Cortex of kidney (tissue), 1 donor: ENCODE measurements at places on chromosomes 5 and 9.

- no peak for DNase-seq
These were observed 38.9 kb upstream of the CEP72 start for GRCh38 chr5:573206-573605.

DNA sequence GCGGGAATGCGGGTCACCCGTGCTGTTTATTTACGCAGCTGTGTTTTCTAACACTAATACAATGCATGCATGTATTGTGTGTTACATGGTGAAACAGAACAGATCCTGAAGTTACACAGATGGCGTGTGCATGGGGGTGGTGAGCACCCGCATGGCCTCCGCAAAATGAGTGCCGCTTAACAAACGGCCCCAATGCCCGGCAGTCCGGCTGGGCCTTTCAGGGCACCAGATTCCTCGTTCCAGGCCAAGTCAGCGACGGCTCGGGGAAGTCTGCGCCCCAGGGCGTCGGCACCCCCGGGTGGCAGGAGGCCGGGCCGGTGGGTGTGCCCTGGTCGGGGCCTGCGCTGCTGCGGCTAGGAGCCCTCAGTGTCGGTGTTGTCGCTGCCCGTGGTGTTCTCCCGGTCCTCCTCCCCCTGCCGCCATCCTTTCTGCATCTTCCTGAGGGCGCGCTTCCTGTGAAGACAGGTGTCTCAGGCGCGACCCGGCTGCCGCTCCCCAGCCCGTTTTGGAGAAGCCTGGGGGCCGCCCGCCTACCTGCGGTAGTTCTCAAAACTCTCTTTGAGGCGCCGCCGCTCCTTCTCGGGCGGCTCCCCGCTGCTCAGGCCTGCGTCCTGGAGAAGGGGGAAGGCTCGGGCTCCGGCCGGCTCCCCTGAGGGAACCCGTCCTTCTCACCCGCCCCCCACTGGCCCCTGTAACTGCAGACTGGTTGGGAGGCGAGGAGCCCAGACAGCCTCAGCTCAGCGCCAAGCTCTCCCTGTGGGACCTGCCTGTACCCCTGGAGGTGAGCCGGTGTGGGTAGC lies 605 bp upstream of the DNLZ start:
- no peak for DNase-seq

DNA sequence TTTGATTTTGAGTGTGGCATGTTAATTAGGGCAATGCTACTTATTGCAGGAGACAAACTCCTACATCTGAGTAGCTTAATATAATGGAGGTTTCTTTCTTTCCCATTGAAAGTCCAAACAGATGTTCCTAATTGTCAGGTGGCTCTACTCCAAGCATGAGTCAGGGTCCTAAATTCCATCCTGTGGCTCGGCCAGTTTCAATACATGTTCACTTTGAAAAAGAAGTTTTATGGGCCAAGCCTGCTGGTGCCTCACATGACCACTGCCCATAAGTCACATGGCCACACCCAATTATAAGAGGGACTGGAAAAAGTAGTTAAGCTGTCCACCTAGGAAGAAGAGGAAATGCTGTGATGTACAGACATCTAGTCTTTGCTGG lies 170.4 kb downstream of the ARRDC3 start:
- DNase-seq, result no peak

DNA sequence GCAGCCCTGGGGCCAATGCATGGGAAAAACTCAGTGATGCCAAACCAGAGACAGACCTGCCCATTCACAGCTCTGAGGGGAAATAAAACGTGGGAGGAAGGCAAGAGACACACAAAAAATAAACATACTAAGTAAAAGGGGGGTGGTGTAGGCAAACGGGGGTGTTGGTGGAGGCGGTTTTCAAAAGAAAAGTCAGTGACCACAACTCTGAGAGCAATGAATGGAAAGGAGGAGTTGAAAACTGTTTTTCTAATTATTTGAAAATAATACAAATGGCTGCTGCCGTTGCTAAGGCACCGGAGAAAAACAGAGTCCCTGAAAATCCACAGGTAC lies 293.5 kb downstream of the EFNA5 start:
- DNase-seq, result no peak

GRCh38 chr9:4657426-4658159 lies 4.5 kb upstream of the PLPP6 start:
- DNase-seq, result no peak

- DNase-seq, result no peak
These were observed 1087.9 kb upstream of the NUDT12 start for GRCh38 chr5:104650313-104651055.

- DNase-seq, result no peak
These were observed 38.9 kb upstream of the TNFSF15 start for GRCh38 chr9:114844766-114845165.

DNA sequence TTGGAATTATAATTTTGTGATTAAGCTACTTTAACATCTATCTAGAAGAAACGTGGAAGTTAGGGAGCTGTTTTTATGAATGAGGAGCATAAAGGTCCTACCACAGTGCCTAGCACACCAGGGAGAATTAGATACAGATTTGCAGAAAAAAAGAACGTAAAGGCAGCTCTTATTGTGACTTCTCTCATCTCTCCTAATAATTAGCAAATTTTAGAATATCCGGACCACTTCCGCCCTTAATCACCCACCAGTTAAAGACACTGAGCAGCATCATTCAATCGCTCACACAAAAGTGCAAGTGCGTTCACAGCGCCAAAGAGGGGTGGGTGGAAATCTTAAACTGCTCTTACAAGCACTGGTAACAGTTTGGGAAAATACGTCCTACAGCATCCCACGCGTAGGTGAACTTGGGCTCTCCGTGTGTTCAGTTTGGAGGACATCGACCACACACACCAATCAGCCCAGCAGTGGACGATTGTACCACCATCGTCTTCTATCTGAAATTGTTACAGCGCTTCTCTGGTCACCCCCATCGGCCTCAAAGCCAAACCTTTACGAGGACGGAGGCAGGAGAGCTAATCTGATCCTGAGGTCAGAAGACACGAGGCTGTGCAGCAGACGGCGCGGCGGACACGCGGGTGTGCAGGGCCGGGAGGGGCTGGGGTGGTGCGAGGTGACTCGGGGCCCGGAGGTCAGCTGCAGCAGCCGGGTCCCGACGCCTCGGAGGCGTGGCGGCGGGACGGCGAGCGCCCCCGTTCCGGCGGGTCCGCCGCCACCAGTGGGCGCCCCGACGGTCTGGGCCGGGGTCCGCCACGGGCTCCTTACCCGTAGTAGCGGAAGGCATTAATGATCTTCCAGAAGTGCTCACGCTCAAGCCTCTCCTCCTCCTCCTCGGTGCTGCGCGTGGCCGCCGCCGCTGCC lies 646 bp downstream of the CARNMT1 start:
- no peak for DNase-seq

GRCh38 chr9:128947527-128948301 lies at the start of the genes DOLK and NUP188:
TSS of gene DOLK (minus strand) at chr9:128947603. CDS start at chr9:128947303, 300 bp downstream.
TSS of gene NUP188 (plus strand) at chr9:128947699. CDS start at chr9:128947720, 21 bp downstream.
- peak; percentile 48 for DNase-seq

GRCh38 chr9:106032978-106033377 lies 338.6 kb downstream of the TMEM38B start:
- no peak for DNase-seq

GRCh38 chr5:88823201-88823600 lies 59.8 kb downstream of the MEF2C start:
- DNase-seq, result no peak

- DNase-seq, result no peak
These were observed at the start of gene HSDL2 for GRCh38 chr9:112380102-112380824. TSS of gene HSDL2 (plus strand) at chr9:112380108. CDS start at chr9:112380164, 56 bp downstream.

GRCh38 chr5:142133330-142134206 lies 25.0 kb downstream of the NDFIP1 start:
- DNase-seq, result no peak

DNA sequence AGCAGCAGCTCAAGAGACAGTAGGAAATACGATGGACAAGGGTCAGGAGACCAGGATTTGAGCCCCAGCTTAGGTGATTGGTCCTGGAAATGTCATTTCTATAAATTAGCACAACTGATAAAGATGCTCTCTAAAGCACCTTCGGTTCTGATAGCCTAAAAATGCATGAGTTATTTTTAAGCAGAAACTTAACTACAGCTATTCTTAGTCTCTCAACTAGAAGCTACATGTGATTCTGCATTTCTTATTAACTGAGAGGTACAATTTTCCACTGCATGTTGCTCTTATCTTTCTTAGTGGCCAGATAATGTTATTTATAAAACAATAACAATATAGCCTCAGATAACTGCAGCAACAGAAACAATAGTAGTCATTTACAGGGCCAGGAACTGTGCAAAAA lies 136.4 kb downstream of the GRIA1 start:
- DNase-seq, result no peak

- DNase-seq, result no peak
These were observed 379.5 kb downstream of the NFIB start for GRCh38 chr9:13934416-13934815.

GRCh38 chr9:109767404-109767803 lies 12.6 kb upstream of the PALM2AKAP2 start:
- DNase-seq, result no peak

- no peak for DNase-seq
These were observed 99.6 kb upstream of the TAF11L2 start for GRCh38 chr5:17398431-17398830.

GRCh38 chr5:139962445-139962844 lies 80.7 kb downstream of the NRG2 start:
- no peak for DNase-seq

DNA sequence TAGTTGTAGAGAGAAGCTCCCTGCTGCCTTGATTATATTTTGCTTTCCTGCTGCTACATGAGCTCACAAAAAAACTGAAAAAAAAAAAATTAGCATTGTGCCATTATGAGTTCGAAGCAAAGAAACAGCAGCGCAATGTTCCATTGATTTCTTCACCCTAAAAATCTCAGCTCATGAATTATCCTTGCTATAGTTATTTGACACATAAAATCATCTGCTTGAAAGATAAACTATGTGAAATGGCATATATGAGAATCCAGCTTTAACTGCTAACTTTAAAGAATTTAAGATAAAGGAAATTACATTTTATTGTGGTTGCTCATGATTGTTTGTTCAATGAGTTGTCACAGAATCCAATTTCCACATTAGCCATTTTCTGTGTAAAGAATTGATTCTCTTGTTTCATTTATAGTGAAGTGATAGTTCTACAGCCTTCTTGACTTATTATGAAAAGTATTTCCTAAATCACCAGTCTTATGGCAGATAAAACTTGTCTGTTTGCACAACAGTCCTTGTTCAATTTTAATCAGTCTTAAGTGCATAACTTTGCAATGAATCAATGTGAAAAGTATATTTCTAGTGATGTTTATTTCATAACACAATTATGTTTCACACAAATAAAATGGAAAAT lies 1275.0 kb upstream of the CDH9 start:
- no peak for DNase-seq

- no peak for DNase-seq
These were observed 13.0 kb downstream of the SLC25A25 start for GRCh38 chr9:128081056-128081455.

DNA sequence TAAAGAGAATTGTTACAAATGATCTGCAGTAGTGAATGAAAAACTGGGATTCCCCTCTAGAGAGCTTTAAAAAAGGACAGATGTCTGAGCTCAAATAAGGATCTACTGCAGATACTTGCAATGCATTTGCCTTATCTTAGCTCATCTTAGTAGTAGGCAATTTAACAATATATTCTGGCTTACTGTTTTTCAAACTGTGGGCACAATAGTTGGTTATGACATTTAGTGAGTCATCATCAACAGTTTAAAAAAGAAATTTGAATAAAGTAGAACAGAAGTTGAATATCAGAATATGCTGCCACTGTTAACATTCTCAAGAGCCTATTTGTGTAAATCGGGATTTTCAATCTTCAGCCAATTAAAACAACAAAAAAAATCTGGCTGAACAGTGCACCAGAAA lies 6.7 kb upstream of the CAST start:
- DNase-seq, result no peak

- DNase-seq, result no peak
These were observed 142.4 kb downstream of the PCSK5 start for GRCh38 chr9:76032797-76033373.

- no peak for DNase-seq
These were observed 289.2 kb upstream of the PCSK5 start for GRCh38 chr9:75601280-75601679.

- DNase-seq, result no peak
These were observed 42.4 kb downstream of the NTRK2 start for GRCh38 chr9:84711936-84712335.

DNA sequence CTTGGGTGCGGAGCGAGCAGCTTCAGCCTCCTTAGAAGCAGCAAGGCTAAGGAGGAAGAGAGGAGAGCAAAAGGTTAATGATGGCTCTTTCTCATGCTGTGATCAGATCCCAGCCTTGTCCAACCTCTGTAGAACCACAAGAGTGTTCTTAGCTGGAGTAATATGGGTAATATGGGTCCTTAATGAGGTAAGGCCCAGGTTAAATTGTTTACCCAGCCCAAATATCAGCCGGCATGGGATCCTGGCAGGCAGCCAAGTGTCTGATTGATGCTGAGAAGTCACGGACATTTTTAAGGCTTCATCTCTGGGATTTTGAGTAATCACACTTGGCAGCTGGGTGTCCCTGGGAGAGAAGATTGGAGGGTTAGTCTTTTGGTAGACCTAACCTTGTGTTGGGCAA lies 32.3 kb downstream of the GLRA1 start:
- no peak for DNase-seq

DNA sequence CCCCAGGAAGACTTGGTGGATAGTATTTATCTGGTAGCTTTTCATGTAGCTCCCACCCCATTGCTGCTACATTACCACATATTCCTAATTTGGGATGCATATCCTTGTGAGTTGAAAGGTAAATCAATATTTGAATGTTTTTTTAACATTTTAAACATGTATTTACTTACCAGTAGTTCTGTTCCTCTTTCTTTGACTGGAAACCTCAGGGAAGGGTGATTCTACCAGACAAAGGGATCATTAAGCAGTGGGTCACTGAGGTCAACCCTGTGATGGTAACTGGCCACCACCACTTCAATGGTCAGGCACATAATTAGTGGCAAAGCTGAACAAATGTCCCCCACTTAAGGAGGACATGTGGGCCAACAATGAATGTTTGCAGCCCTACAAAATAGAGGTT lies 27.2 kb upstream of the KLF9 start:
- DNase-seq, result no peak

- no peak for DNase-seq
These were observed 1035.5 kb upstream of the WWC1 start for GRCh38 chr5:167255926-167256325.

GRCh38 chr5:69129413-69129812 lies 35.6 kb downstream of the SLC30A5 start:
- DNase-seq, result no peak

DNA sequence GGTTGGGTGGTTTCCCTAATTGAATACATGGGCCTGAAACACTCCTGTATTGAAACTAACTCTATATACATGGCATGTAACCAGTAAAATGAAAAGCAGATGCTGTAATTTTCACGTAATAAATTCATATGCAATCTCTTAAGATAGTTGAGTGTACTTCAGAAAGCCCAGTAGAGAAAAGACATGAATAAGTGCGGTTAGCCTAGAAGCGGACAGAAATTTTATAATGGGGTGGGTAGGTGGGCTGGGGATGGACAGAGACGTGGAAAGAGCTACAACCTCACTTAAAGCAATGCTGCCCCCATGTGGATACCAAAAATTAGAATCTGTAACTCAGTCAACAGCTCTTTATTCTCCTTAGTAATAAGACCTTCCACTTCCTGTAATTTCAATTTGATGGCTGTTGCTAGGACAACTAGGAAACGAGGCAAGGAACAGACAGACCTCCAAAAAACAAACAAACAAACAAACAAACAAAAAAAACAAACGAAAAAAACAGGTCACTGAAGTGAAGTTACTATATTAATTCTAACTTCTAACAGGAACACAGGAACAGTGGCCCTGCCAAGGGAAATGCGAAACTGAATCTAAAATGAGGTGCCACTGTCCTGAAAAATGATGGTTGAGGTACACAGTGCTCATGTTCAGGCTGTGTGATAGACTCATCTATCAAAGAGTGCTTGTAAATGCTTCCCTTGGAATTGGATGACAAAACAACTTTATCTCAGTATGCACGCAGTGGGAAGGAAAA lies 103.4 kb upstream of the GNA14 start:
- DNase-seq, result no peak

- DNase-seq, result no peak
These were observed 72.0 kb upstream of the ENTREP1 start for GRCh38 chr9:69253057-69253456.
